ENCODE measurements at places on chromosomes 4 and X. TPM values are rescaled to one million over a fixed set of nuclear protein-coding genes. Genes with fewer than 3 reads are reported as not detected.

F8A2 gene
- total RNA-seq: not detected

RAB33B gene
- total RNA-seq: 3.6 TPM

HHIP gene
- total RNA-seq: not detected

KDM6A gene
- 13.2 TPM for total RNA-seq

PPM1K gene
- total RNA-seq: 4.5 TPM

CFI gene
- total RNA-seq: 4.4 TPM

GRCh38 chr4:52877036-52877435 is 14.9 kb downstream of the RASL11B start:
- DNase-seq: no peak

DNA sequence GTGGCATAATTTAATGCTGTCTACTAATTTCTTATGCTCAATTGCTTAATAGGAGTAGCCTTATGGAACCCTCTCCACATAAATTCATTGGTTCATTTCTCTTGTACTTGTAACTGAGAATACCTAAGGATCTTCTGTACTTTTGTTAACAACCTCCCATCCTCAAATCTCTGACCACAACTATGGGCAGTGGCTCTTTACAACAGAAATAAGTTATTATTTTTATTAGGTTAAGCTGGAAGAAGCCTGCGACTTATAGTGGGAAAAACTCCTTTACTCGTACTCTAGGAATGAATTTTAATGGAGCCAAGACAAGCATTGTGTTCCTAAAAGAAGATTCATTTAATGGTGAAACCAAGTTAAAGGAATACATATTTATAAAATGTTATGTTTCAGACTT is 337.1 kb upstream of the CTSO start:
- no peak for DNase-seq

DNA sequence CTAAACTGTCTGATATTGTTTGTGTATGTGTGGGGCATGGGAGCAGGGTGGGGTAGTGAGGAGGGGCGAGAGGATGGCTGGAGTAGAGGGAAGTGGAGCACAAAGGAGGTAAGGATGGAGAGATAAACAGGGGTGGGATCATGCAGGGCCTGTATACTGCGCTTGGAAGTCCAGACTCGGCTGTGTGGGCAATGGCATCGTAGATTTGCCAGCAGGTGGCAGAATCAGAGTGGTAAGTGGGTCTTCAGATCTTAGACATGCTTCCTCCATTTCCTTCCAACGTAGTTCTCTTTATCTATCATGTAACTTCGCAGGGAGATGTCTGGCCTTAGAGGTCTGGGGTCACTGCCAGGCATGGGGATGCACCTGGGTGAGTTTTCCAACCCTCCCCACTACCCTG is 155.5 kb downstream of the PDGFRA start:
- DNase-seq: no peak

DNA sequence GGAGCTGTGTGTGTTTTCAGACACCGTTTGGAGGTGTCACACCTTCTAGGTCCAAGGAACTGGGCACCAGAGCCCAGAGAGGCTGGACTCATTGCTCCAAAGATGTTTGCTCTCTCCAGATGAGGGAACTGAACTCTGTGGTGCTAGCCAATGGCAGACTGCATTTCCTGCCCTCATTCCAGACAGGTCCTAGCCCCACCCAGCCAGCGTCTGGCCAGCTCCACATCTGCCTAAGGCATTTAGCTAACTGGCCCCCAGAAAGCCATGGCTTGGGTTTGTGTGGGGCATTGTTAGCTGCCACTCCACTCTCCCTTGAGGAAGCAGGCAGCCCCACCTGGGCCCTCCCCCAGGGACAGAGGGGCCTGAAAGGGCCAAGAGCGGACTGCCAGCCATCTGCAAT is 11.4 kb downstream of the FGD1 start:
- DNase-seq: peak; percentile 21

- DNase-seq: no peak
Observed at GRCh38 chr4:183540410-183541009, 35.7 kb downstream of the ING2 start.

GRCh38 chrX:153886915-153887314 is 942 bp upstream of the L1CAM start:
- DNase-seq: no peak

GRCh38 chr4:41611881-41612871 is 74.2 kb downstream of the LIMCH1 start:
- peak; percentile 28 for DNase-seq

All from psoas muscle (tissue), 8 donors.